ENCODE measurements at places on chromosomes 1 and 21. TPM values are rescaled to one million over a fixed set of nuclear protein-coding genes. Genes with fewer than 3 reads are reported as not detected.

GRCh38 chr1:228283476-228284147, 75.8 kb downstream of the OBSCN start:
- DNase-seq = no peak

GRCh38 chr1:190320952-190321351, 156.7 kb downstream of the BRINP3 start:
- no peak for DNase-seq

- no peak for DNase-seq
Measured at GRCh38 chr1:156320560-156320959, 17.5 kb downstream of the CCT3 start.

DNA sequence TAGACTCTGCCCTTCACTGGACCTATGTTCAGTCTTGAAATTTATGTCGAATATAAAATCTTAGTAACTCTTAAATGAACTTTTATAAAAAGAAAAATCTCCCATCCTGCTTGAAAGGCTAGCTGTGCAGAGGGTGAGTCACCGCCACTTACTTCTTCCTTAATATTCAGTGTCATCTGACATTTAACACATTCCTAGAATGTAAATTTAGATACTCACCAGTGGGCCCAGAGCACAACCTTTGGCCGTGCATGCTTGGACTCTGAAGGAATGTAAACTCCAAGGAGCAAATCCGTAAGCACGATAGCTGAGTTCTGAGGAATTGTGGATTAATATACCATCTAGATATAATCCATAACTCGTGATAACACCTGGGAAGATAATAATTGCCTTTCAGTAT, 403.3 kb downstream of the KCTD3 start:
- no peak for DNase-seq

GRCh38 chr1:174058624-174059023, 36.5 kb upstream of the RC3H1 start:
- DNase-seq = no peak

Gene PLPP3
- total RNA-seq = 0.24 TPM

Gene RHOU
- 2.1 TPM for total RNA-seq

Measured in activated T-cell treated with anti-CD3 and anti-CD28 coated beads, Interleukin-2, amount 50 U/mL, for 4 hours (primary cell).